ENCODE measurements at places on chromosomes 5 and 9.

DNA sequence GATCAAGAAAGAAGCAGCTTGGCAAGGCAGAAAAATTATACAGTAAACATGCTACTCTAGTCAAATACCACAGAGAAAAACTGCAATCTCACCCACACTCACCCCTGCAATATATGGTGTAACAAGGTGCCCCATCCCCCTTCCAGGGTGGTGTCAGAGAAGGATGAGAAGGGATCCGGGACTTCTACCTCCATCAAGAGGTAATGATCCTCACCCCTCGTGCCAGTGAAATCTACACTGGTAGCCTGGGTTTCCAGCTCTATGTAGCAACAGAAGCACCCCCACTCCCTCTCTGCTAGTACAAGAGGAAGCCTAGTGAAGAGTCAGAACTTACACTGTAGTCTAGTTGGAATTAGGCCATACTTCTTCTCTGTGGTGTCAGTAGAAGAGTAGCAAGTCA, 18.9 kb downstream of the SLCO4C1 start:
- DNase-seq: no peak

DNA sequence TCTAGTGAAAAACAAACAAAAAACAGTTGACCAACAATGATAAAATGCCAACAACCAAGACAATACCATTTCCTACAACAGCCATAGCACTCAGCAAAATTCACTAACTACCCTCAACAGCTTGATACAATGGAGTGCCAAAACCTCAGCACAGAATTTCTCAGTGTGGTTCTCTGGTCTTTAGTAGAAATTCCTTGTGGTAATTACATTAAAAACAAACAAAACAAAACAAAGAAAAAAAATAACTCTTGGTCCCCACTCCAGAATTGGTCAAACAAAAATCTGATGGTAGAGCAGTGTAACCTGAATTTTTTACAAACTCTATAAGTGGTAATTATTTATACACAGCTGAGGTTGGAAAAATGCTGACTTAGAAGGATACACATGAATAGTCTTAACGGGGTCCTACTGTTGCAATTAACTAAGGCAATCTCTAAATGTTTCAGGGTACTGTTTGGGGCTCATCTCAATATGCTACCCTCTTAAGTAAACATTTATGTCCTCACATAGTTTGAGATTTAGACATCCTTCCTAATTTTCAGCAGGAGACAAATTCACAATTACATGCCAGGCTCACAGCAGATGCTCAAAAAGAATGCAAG, 13.8 kb downstream of the CSNK1A1 start:
- DNase-seq: no peak

DNA sequence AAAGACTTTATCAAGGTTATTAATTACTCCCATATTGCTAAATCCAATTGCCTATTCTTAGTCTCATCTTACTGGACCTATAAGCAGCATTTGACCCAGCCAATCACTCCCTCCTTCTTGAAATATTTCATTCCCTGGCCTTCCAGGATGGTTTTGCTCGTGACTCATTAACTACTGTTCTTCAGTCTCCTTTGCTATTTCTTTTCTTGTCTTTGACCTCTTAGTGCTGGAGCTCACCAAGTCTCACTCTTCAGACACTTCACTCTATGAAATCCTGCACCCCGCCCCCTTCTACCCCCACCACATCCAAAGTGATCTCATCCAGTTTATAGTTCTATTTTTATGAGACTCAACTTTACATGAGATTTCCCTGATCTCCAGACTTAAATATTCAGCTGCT, 803.1 kb upstream of the WWC1 start:
- DNase-seq: peak; percentile 2

DNA sequence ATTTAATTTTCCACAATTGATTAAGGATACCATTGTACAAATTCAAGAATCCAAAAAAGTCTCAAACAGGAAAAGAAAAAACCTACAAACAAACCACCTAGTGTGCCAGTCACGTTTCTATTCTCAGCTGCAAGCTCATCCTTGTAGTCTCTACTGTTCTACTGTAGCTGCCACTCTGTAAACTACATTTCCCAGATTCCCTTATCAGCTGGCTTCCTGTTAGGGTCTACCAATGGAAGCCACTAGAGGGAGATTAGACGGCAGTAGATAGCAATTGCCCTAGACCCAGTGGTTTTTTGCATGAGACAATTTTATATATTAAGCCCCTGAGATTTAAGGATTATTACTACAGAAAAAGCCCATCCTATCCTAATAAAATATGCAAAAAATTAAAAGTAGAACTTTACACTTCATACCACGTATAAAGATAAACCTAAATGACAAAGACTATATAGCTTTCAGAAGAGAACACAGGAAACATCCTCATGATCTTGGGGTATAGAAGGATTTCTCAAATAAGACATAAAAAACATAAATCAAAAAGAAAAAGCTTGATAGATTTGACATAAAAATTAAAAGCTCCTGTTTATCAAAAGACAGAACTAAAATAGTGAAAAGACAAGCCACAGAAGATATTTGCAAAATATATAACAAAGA, 37.4 kb downstream of the P4HA2 start:
- DNase-seq: peak; percentile 81

GRCh38 chr9:110856772-110857171, 181.5 kb downstream of the LPAR1 start:
- DNase-seq: no peak

DNA sequence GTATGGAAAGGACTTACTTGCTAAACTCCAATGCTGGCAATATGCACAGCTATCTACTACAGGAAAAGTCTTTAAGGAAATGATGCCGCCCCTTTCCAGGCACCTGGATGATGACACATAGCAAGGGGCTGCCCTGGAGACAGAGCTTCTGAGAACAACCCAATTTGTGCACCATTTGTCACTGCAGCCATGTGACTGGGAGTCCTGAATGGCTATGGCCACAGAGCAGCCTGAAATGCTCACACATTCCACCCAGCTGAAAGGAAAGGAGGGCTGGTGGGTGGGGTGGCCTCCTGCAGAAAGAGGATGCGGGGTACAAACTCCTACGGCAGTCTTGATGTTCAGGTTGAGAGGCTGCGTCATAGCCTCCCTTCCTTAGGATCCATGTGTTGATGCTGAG, 70.1 kb upstream of the FSTL4 start:
- no peak for DNase-seq

- no peak for DNase-seq
Measured at GRCh38 chr9:114494776-114495569, 10.3 kb downstream of the WHRN start.

DNA sequence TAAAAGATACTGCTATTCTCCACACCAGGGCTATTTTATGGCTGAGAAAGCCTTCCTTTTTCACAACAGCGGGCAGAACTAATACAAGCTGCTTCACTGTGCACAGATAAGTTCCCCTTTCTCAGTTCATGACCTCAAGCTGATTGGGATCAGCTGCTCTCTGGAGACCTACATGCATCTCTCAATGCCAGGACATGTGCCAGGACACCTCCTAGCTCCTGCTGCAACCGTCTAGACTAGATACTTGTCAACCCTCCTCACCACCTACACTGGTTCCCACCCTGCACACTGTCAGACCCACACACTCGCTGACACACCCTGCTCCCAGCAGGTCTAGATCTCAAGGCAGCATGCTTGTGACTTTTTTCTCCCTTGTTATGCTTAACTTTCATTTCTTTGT, 39.8 kb downstream of the STARD4 start:
- no peak for DNase-seq
